ENCODE measurements at places on chromosomes 5 and 9. TPM values are rescaled to one million over a fixed set of nuclear protein-coding genes. Genes with fewer than 3 reads are reported as not detected.

The CRHBP gene
- total RNA-seq = not detected

GRCh38 chr9:78406933-78407332, 110.0 kb downstream of the PSAT1 start:
- H3K4me3 ChIP-seq = no peak overlapping the region
- peaks cover 9% of the 10 kb centered on the region for H3K4me1 ChIP-seq
- H3K27ac ChIP-seq = no peak overlapping the region
- DNase-seq = no peak

- no peak for DNase-seq
- no peaks in the 10 kb centered on the region for H3K4me1 ChIP-seq
- H3K27me3 ChIP-seq = no peaks in the 10 kb centered on the region
- H3K36me3 ChIP-seq = no peaks in the 10 kb centered on the region
- no peak overlapping the region for H3K27ac ChIP-seq
Measured at GRCh38 chr5:106417163-106417562, 1253.6 kb downstream of the EFNA5 start.

DNA sequence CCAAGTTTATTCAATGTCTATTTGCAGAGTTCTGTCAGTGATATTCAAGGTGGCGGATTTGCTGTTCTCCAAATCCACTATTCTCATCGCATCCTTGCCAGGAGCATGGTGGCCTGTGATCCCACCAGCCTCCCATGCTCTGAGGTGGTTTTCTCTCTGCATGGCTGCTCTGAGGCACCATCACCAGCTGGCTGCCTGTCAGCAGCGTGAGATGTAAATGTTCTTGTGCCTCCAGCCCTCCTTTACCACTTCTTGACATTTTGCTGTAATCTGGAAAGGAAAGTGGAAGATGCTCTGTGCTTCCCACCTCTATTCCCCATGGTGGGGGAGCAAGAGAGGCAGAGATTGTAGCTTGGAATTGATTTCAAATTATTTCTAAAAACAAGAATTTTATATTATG, 293.6 kb upstream of the SLC24A2 start:
- H3K4me1 ChIP-seq = no peaks in the 10 kb centered on the region
- no peak for DNase-seq
- H3K4me3 ChIP-seq = no peak overlapping the region
- no peaks in the 10 kb centered on the region for H3K27me3 ChIP-seq
- H3K27ac ChIP-seq = no peak overlapping the region
- no peaks in the 10 kb centered on the region for H3K36me3 ChIP-seq

DNA sequence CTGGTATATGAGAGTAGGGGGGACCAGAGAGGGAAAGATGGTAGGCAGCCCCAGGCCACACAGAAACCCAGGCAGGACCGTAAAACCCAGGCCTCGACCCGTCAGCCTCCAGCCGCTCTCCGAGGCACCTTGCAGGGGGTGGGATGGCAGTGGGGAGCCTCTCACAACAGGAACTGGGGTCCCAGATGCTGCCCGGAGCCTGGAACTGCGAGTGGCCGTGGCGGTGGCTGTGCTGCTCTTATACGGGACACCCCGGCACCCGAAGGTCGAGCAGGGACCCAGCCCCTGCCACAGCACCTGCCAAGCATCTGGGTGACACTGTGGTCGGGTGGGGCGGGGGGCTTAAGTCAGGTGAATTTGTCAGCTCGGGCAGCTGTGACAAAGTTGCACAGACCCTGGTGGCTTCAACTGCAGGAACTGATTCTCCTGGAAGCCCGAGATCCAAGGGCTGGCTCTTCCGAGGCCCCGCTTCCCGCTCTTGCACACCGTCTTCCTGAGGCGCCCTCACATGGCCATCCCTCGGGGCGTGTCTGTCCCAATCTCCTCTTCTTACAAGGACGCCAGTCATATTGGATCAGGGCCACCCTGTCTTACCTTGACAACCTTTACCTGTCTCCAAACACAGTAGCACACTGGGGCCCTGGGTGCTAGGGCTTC, 47.6 kb upstream of the EGFL7 start:
- H3K4me1 ChIP-seq = no peaks in the 10 kb centered on the region
- H3K36me3 ChIP-seq = no peaks in the 10 kb centered on the region
- H3K4me3 ChIP-seq = no peak overlapping the region
- DNase-seq = peak; percentile 75

DNA sequence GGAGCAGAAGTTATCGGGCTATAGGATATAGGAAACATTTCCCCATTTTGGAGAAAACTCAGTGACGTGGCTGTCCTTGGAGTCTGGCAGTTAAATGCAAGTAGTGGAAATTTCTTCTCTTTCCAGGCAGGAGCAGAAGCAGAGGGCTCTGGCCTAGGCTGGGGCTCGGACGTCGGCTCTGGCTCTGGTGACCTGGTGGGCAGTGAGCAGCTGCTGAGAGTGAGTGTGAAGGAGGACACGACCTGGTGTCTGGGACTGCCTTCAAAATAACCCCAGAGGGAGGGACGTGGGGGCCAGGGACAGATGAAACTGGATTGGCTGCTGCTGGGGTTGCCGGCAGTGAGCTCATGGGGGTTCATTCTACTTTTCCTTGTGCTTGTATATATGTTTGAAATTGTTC, 79.5 kb downstream of the COL15A1 start:
- DNase-seq = no peak
- no peaks in the 10 kb centered on the region for H3K4me1 ChIP-seq
- H3K27me3 ChIP-seq = no peaks in the 10 kb centered on the region
- no peak overlapping the region for H3K4me3 ChIP-seq

DNA sequence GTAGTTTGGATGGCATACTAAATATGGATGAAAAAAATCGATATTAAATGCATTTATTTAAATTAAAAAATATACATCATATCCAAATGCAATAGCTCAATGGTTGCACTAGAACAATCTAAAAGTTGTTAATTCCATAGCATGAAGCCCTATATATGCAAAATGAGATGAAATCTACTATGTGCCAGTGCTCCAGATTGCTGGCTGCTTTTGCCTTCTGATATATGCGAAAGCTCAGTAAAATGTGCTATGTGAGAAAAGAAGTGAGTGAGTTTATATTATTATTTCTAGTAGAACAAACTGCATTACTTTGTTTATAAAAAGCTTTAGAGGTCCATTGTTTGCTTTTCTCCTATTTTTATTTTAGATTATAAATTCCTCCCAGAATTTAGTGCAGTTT, 186.7 kb downstream of the MAT2B start:
- H3K27me3 ChIP-seq = no peaks in the 10 kb centered on the region
- DNase-seq = no peak
- no peaks in the 10 kb centered on the region for H3K36me3 ChIP-seq
- H3K4me1 ChIP-seq = no peaks in the 10 kb centered on the region

DNA sequence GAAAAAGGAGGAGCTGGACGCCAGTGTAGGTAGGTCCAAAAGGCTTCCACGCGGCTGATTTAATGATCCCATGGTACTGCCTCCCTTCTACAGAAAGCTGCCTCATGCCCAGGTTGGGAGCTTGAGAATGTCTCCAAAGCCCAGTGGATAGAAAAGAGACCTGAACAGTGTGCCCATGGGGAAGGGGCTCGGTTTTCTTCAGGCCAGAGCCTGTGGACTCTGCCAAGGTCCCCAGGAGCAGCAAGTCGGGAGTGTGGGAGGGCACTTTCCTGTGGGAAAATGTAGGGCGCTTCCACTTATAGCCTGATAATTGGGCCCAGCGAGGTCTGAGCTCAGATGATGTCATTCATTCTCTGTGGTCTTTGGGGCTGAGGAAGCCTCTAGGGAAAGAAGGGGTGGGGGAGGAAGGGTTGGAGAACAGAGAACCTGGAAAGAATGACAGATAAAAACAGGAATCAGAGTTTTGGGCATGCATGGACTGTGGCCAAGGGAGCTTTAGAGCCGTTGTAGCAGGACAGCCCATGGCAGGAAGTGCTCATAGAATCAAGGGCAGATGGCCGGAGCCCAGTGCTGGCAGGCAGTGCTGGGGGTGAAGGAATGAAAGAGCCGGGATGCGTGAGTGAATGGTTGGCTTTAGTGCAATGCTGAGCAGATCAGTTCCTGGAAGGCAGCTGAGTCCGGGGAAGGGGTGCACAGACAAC, 42.5 kb upstream of the SH3PXD2B start:
- H3K4me3 ChIP-seq = no peak overlapping the region
- H3K36me3 ChIP-seq = no peaks in the 10 kb centered on the region
- H3K27ac ChIP-seq = no peak overlapping the region
- H3K4me1 ChIP-seq = no peaks in the 10 kb centered on the region

- H3K4me3 ChIP-seq = no peak overlapping the region
- DNase-seq = no peak
- no peak overlapping the region for H3K27ac ChIP-seq
- H3K4me1 ChIP-seq = no peaks in the 10 kb centered on the region
- H3K36me3 ChIP-seq = peaks cover 70% of the 10 kb centered on the region
Measured at GRCh38 chr5:55421074-55421529, 113.3 kb downstream of the MTREX start.

DNA sequence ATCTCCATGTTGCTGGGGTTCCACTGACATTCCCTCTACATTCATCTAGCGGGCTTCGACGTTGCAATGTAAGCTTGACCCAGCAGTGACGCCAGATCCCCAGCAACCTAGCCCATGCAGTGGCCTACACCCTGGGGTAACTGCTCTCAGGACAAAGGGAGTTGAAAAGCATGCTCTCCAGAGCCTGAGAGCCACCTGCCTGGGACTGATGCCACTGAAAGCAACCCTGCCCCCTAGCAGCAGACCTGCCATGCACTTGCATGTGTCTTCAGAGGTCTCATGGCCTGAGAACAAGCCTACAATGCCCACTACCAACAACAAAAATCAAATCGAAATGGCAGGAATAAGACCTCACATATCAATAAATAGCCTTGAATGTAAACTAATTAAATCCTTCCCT, 330.3 kb downstream of the TRIM36 start:
- peaks cover 2% of the 10 kb centered on the region for H3K36me3 ChIP-seq
- DNase-seq = peak; percentile 39
- no peak overlapping the region for H3K27ac ChIP-seq
- H3K4me1 ChIP-seq = no peaks in the 10 kb centered on the region
- no peak overlapping the region for H3K4me3 ChIP-seq

The TMOD1 gene
- 0.72 TPM for total RNA-seq

The TUT7 gene
- 22.9 TPM for total RNA-seq

GRCh38 chr5:111517853-111518501, 5.6 kb upstream of the STARD4 start:
- H3K4me1 ChIP-seq = no peaks in the 10 kb centered on the region
- no peak overlapping the region for H3K27ac ChIP-seq
- no peak overlapping the region for H3K4me3 ChIP-seq
- no peak for DNase-seq

The AQP3 gene
- total RNA-seq = 1.6 TPM

GRCh38 chr5:15241216-15241821, 258.7 kb upstream of the FBXL7 start:
- peaks cover 27% of the 10 kb centered on the region for H3K36me3 ChIP-seq
- no peaks in the 10 kb centered on the region for H3K27me3 ChIP-seq
- H3K4me3 ChIP-seq = no peak overlapping the region
- H3K4me1 ChIP-seq = no peaks in the 10 kb centered on the region
- no peak for DNase-seq

The ZNF883 gene
- 10.7 TPM for total RNA-seq

The KIF4B gene
- total RNA-seq = 0.07 TPM
